ENCODE measurements at places on chromosomes 11 and 22.

DNA sequence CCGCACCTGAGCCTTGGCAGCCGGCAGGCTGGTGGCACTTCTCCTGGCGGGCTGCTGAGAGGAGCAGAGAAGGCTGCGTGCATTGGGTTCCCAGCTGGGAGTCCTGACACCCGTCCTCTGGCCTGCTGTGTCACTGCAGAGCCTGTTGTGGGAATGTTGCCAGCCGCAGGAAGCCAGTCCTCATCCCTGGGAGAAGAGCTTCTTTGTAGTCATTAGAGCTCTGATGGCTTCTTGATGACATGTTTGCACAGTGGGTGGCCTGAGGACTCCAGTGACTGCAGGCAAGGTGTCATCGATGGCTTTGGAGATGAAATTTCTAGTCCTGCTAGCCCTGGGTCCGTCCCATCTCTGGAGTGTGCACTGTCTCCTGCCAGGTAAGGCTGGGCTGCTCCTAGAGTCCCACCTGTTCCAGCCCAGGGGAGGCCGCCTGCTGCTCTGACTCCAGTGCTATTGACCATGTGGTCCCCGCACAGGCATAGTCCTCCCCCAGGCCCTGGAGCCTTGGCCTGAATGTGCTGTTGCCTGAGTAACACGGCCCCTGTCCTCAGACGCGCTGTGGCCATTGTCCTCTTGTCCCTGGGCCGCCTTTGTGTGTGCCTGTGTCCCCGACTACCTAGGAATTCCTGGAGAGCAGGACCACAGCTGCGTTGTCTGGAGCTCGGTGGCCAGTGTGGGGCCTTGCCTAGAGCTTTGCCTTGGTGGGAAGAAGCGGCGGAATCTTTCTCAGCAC lies 129.2 kb downstream of the CACNA1I start:
- DNase-seq, result no peak

GRCh38 chr11:70737816-70738630 lies 339.7 kb downstream of the CTTN start:
- DNase-seq, result no peak

- no peak for DNase-seq
Measured at GRCh38 chr22:46047841-46048595, 71.1 kb upstream of the WNT7B start.

DNA sequence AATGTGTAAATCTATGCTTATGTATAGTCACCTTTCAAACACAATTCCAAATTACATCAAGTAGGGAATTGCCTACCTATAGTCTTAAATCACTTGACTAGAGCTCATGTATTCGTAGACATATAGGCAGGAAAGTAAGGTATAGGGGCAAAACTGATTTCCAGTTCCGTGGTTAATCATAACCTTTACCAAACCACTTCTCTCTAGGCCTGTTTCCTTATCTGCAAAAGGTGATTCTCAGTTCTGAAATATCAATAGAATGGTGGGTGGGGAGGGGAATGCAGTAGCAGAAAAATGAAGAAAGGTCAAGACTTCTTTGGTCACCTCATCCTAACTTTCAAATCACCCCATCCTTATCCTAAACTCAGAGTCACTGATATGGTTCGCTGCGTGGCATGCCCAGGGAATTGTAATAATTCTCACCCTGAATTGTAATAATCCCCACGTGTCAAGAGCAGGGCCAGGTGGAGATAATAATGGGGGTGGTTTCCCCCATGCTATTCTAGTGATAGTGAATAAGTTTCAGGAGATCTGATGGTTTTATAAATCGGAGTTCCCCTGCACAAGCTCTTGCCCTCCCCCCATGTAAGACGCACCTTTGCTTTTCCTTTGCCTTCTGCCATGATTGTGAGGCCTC lies 1.9 kb upstream of the ANO5 start:
- DNase-seq, result no peak

GRCh38 chr11:134994431-134994830 lies 582.4 kb upstream of the B3GAT1 start:
- DNase-seq, result no peak

DNA sequence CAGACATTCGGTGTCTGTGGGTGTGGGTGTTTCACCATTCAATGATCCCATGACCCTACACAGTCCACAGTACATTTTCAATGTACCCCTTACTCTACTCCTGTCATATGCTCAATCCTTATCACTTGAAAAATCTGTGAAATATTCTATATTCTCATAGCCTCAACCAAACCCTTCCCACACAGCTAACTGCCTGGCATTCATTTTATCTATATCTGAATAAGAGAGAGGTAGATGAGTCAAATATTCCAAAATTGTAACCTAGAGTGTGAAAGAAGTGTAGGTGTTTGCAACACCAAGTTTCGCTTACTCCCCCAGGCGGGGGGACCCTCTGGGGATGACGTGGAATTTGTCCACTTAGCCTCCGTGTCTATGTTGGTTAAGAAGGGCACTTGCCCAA lies 354.8 kb downstream of the ETS1 start:
- no peak for DNase-seq

GRCh38 chr11:128725630-128726319 lies 31.9 kb downstream of the FLI1 start:
- no peak for DNase-seq

DNA sequence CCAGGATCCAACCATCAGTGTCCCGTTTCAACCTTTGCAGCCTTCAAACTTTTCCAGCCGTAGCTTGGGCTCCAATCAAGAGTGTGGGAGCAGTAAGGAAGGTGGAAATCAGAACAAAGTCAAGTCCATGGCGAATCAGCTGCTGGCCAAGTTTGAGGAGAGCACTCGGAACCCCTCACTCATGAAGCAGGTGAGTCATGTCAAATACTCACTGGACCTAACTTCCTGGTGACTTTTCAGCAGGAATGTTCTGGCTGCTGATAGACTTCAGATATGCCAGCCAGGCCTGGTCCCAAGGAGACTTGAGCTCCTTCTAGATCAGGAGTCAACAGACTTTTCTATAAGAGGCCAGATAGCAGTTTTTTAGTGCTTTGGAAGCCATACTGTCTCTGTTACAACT lies 129.0 kb downstream of the MICAL2 start:
- DNase-seq, result no peak

- DNase-seq, result no peak
Measured at GRCh38 chr11:130776061-130776419, 140.2 kb downstream of the SNX19 start.

GRCh38 chr11:26219183-26220117 lies 112.5 kb upstream of the ANO3 start:
- DNase-seq, result no peak

GRCh38 chr11:20277014-20277413 lies 86.5 kb upstream of the HTATIP2 start:
- DNase-seq, result no peak

DNA sequence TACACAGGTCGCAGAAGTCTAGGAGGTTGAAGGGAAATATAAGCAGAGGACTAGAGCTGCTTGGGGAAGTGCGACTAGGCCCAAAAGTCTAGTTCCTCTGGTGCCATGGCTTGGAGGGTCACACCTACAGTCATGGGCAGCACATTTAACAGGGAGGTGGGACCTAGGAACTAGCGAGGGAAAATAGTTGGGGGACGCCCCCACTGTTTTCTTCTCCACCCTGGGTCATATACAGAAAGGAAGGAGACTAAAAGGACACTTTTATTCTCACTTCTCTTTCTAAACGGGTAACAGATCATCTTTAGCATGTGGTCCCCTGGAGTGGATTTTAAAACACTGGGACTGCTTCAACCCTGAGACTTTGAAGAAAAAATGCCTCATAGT lies 16.6 kb downstream of the APIP start:
- DNase-seq, result no peak

DNA sequence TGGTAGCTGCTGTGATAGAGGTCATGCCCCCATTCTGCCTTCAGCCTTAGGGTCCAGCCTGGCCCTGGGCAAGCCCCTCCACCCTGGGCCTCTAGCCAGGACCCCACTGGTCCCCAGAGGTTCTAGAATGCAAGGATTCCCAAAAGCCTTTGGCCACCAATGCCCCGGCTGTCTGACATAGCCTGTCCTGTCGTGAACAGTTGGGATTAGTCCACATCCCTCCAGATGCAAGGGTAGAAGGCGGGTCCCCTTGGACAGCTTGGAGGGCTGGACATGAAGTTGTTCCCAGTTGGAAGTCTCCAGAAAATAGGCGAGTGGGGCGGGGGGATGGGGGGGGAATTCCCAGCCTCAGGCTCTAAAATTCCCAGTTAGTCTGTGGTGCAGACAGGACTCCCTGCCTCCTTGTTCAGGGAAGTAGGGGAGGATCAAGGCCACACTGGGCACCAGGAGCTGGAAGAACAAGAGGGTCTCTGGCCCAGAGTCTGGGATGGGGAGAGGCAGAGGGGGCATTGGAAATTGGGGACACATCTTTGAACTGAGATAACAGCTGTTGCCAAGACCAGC lies 5.2 kb upstream of the ADORA2A start:
- DNase-seq, result no peak

GRCh38 chr22:43088627-43088983 lies 586 bp downstream of the TTLL1 start:
- no peak for DNase-seq

DNA sequence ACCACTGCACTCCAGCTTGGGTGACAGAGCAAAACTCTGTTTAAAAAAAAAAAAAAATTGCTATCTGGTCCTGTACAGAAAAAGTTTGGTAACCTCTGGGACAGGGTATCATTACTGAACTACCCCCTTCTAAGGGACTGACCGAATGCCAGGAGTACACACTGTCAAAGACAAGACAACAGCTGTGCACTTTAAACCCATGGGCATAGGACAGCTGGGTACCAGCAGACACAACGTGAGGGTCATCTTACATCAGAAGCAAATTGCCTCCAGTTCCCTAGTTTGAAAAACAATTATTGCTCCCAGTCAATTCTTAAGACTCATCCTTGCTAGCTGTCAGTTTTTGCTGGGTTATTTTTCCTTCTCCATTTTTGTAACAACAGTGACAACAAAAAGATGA lies 17.8 kb downstream of the CD59 start:
- no peak for DNase-seq

GRCh38 chr11:124198897-124199296 lies 15.8 kb downstream of the OR10D3 start:
- DNase-seq, result no peak

DNA sequence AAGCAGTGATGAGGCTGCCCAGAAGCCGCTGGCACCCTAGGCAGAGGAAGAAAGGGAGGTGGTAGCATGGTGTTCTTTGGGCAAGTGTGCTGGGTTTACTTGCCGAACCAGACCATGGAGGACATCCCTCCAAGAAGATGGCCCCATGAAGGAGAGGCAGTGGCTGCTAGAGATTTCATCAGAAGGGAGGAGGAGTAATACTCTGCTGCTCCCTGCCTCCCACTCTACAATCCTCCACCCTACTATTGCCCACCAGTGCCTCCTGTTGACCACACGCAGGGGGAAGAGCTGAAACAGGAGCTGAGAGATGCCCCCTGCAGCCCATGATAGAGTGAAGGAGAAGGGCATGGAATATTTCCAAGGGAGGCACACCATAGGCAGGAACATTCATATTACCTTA lies 51.0 kb upstream of the PRSS23 start:
- no peak for DNase-seq

DNA sequence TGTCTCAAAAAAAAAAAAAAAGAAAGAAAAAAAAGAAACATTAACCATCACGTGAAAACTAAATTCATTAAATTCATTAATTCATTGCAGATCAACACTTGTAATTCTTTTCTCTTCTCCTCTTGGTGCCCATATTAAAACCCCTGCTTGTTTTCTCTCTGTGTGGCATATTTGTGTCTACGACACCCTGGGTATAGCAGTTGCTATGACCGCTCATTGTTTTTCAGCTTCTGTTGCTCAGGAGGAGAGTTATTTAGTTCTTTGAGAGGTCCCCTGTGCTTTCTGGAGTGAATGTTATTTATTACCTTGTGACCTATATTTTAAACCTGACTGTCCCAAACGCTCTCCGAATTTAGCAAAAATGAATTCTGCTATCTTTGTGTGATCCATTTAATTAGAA lies 62.3 kb upstream of the CLMP start:
- DNase-seq, result no peak

GRCh38 chr11:93840981-93841380 lies 9.4 kb downstream of the VSTM5 start:
- no peak for DNase-seq

GRCh38 chr11:11481371-11481770 lies 128.3 kb upstream of the CSNK2A3 start:
- no peak for DNase-seq

GRCh38 chr11:74602637-74603556 lies 10.5 kb downstream of the POLD3 start:
- DNase-seq, result no peak

DNA sequence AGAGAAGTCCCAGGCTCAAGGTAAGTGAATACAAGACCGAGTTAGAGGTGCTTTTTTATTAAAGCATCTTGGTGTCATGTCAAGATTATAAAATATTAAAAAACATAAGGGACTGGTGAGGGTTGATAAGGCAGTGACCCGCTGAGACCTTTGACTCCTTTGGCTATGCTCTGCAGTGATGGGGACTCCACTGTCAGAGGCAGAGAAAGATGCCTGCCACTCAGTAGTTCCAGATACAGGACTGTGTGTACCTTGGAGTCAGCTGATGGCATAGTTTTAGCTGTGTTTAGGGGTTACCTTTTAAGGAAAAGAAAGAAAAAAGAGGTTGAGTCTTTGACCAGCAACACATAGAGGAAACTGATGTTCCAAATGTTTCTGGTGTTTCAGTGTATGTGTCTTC lies 40.8 kb downstream of the SHISA8 start:
- DNase-seq, result no peak

- peak; percentile 58 for DNase-seq
Measured at GRCh38 chr11:75577207-75577606, 15.2 kb downstream of the SERPINH1 start.

- DNase-seq, result no peak
Measured at GRCh38 chr22:43744700-43745410, 67.2 kb downstream of the EFCAB6 start.

DNA sequence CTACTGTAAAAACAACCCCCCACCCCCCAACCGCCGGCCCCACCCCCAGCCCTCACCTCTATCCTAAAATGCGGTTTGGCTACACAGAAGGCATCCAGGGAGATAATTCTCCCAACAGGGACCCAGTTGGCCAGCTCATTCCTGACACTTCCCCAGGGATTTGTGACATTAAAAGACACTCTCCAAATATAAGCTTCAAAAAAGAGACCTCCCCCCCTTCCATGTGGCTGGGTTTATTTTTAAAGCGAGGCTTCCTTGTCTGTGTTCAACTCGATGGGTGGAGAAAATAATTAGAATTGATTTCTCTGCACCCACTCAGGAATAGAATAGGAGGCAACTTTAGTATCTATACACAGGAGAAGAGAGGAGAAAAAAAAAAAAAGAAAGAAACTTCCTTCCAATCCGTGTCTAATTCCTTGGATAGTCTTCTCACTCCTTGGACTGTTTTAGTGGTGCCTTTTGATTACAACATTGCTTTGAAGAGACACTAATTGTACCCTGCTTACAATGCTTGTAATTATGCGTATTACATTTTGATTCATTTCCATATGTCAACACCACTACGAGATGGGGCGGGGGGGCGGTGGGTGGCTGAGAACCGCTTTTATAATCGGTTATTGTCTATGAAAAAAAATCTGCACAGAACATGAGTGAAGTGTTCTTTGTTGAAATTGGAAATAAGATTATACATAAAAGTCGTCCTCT lies 500.4 kb downstream of the MIAT start:
- no peak for DNase-seq
